ENCODE measurements at places on chromosomes 5 and 9.
A peak's percentile ranks its signal among the peaks of the same experiment; 100 is the strongest.

DNA sequence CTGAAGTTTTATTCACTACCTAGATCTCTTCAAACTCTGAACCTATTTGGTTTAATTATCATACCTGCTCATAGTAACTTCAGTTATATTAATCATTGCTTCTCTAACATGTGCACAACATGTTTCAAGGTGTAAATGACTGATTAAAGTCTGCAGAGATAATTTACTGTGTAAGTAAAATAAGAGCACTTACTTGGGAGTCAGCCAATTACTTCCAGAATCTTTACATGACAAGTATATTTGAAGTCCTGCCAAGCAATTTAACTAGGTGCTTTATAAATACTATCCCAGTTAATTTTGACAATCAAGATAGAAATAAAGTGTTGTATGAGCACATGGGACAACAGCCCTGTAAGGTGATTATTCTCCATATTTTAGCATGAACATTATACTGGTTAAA is 109.9 kb downstream of the RFX3 start:
- ATAC-seq, result no peak

GRCh38 chr9:117138231-117138630 is 276.6 kb downstream of the ASTN2 start:
- ATAC-seq, result no peak

GRCh38 chr5:69138766-69139165 is 28.2 kb upstream of the CCNB1 start:
- ATAC-seq, result no peak

- peak; percentile 81 for ATAC-seq
Observed at GRCh38 chr5:40486437-40487275, 193.1 kb upstream of the PTGER4 start.

DNA sequence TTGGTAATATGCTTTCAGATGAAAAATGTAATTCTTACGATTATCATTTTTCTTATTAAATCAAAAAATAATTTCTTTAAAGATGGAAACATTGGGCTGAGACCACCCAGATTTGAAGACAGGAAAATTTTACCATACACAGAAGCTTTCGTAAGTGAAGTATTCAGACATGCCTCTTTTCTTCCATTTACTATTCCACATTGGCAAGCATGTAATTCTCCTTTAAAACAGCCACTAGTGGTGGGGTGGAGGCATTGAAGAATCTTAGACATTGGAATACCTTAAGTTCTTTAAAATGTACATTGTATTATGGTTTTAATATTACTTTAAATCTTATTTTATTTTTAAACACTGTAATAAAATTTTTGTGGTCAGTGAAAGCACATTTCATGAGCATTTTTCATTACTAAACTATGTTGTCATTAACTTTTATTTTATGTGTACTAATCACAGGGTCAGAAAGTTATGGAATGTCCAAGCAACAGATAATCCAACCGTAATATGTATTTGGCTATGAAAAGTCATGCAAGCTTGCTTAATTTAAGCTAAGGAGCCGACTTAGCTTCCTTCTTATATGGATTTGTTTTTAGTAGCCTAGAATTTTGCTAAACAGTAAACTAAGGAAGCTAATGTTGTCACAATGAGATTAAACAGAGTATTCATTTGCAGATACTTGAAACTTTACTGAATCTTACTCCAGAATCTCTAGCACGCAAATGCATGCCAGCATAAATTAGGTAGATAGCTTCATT is 97.4 kb upstream of the ALDH1A1 start:
- ATAC-seq, result no peak

DNA sequence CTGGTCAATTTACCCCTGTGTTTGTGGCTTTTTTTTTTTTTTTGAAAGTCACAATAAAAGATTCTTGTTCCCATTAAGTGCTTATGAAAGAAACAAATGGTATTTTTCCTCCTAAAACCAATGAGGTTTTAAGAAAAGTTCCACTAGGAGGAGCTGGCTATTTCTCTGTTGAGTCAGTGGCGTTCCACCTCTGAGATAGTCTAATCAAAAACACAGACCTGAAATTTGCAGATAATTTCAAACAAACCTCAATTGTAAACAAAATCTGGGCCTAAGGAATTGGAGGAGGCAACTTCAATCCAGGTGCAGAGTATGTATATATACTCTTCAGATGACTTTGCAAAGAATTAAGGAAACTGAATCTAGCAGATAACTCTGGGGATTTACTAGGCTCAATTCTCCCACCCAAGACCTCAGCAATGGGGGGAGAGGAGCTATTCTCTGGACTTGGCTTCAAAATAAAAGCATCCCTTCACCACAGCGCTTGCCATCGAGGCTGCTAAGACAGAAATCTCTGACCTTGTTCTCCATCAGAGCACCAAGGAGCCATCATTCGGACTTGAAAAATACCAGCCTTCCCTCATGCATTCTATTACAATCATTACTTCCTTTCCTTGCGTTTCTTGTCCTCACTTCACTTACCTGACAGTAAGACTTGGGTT is 52.4 kb downstream of the FANCC start:
- no peak for ATAC-seq

- ATAC-seq, result no peak
Observed at GRCh38 chr9:12069366-12069765, 623.8 kb upstream of the TYRP1 start.

- no peak for ATAC-seq
Observed at GRCh38 chr9:134196911-134197310, 32.5 kb upstream of the RNU6ATAC start.

DNA sequence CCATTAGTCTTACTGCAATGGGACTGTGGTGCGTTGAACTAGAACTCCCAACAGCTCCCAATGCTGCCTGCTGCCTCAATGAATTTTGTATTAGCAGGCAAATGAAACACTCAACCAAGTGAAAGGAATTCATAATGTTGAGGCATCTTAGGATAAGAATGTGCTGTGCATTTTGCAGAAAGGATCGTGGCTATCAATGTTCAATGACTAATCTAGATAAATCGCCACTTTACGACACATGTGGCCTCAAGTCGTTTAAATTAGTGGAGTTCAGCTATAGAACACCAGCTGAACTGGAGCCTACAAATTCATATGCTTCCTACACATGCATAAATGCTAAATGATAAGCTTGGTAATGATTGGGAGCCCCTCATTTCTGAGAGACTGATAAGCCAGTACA is 318.4 kb downstream of the PSAT1 start:
- no peak for ATAC-seq

- no peak for ATAC-seq
Observed at GRCh38 chr9:133786907-133787753, 49.0 kb upstream of the SARDH start.

DNA sequence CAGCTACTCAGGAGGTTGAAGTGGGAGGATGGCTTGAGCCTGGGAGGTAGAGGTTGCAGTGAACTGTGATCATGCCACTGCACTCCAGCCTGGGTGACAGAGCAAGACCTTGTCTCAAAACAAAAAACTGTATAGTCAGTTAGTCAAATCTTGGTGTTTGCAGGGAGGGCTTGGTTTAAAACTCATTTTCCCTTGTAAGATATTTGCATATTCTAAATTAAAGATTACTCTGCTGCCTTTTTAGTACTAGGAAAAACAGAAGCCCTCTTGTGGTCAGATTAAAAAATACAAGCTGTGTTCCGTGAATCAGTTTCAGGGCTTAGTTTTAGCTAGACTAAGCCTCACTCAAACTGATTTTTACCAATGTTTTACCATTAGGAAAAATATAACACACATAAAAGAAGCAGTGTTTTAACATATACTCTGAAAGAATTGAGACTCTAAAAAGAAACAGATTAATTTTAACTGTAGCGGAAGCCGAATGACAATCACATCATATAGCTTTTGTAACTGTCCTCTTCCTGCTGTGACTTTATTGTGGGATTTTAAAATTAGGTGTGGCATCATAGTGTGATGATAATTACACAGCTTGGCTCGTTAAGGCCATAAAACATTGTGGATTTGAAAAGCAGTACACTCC is 84.9 kb upstream of the BASP1 start:
- ATAC-seq, result no peak

DNA sequence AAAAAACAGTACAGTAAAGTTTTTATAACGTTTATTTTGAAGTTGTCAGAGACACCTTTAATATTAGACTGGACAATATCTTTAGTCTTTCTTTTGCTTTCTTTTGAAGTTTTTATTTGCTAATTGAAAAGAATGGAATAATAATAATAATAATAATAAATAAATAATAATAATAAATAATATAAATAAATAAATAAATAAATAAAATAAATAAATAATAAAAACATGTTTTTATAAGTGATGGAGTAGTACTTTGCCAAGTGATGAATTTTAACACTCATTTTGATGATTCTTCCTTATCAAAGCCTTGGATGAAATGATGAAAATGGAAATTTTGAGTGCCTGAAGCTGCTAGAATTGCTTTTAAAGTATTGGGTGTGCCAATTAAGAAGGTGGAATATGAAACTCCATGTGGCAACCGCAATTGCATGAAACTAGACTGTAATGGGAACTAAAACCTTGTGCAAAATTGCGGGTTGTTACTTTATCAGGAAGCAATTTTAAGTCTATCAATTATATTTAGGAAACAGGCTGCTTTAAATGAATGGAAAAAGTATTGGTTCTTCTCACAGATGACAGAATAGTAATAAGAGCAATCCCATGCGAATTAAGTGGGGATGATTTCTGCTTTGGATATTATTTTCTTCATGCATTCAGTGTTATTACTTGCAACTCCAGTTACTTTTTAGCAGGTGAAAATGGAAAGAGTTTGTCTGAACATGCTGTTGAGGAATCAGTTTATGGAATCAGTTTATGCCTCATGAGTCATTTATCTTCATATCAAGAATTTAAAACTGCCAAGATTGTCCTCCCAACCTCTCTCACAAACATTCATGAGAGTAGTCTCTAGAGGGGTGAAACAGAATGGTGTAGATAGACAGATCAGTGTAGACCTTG is 4.6 kb downstream of the ANXA1 start:
- no peak for ATAC-seq

DNA sequence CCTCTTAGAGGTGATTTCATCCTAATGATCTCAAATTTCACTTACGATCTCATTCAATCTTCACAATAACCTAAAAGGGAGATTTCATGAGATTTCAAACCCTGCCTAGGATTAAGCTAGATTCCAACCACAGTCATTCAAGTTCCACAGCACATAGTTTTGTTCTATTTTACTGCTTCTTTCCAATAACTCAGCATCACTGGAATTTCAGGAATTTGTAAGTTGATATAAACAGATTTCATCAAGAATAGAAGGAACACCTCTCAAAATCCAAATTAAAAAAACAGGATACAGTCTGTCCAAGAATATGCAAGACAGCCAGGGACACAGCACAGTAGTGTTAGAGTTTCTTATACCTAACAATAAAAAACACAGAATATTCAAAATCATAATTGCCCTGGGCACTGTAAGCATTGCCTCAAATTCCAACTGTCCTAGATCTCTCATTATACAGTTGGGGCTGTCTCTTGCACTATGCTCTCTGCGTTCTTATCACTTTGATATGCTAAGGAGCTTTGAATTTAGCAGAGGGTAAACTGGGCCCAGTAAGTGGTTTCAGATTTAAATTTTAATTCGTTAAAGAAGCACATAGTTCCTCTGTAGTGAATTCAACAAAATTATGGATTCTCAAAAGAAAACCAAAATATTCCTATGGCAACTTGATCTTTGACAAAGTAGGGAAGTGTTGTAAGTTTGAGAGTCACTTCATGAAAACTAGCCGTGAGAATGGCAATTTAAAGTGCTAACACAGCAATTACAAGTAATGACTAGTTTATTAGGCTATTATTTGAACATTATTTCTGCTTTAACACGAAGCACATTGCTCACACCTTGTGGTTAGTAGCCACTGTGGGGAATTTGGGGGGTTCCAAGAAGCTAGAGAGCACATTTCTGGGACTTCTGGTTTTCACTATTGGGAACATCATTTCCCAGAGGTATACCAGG is 478.6 kb upstream of the C9orf72 start:
- ATAC-seq, result no peak

DNA sequence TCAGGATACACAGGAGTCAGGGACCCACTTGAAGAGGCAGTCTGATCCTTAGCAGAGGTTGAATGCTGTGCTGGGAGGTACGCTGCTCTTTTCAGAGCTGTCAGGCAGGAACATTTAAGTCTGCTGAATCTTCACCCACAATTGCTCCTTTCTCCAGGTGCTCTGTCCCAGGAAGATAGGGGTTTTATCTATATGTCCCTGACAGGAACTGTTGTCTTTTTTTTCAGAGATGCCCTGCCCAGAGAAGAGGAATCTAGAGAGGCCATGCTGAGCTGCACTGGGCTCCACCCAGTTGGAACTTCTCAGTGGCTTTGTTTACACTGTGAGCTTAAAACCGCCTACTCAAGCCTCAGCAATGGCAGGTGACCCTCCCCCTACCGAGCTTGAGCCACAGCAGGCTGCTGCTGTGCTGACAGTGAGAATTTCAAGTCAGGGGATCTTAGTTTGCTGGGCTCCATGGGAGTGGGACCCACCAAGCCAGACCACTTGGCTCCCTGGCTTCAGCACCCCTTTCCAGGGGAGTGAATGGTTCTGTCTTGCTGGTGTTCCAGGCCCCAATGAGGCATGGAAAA is 169.0 kb downstream of the FBXL17 start:
- ATAC-seq, result no peak

- ATAC-seq, result no peak
Observed at GRCh38 chr5:128328446-128328845, 209.6 kb downstream of the FBN2 start.

DNA sequence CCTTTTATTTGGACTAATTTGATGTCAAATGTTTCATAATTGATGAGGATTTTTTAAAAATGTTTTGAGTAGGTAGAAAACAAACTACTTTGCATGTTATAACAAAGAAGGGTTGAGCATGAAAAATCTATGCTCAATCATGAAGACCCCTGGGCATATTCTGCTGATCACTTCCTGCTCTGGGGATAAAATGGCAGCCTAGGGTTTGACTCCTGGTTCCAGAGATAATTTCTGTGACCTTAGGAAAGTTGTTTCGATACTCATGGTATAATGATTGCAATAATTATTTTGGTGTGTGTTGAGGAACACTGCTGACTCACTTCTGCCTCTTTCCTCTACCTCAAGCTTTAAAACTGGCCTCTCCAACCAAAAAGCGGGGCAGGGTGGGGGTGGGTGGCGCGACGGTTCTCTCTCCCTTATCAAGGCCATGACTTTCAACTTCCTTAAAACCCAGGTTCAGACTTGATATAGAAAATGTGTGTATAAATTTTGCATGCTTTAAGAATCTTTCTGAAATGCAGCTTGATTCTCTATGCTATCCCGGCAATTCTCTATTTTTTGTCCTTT is 6.0 kb upstream of the PIP5K1B start:
- no peak for ATAC-seq

DNA sequence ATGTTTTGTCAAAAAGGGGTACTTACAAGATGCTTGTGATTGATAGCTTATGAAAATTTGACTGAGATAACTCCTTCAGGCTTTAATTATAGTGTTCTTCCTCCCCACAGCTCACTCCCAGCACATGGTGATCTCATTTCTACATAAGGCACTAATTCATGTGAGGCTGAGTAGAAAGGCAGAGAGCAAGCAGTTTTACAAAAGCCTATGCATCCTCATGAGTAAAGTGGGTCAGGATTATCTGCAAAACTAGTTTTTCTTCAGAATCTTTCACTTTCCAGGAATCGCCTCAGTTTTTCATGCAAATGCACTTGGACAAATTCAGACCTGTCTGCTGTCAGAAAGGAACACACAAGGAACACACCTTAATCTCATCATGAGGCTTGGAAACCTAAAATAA is 92.1 kb upstream of the FBN2 start:
- ATAC-seq, result no peak

- no peak for ATAC-seq
Observed at GRCh38 chr5:25539536-25539935, 894.8 kb upstream of the CDH10 start.

Data from stimulated activated memory B cell treated with anti-CD40 and anti-IgM and Interleukin-4, amounts not matched to agents 10 μg/mL and 1 μg/mL and 100 μg/mL, for 72 hours (primary cell).